ENCODE measurements at places on chromosomes 12 and 14.

GRCh38 chr14:99192028-99192621 lies 79.9 kb downstream of the BCL11B start:
- peak; percentile 43 for DNase-seq

DNA sequence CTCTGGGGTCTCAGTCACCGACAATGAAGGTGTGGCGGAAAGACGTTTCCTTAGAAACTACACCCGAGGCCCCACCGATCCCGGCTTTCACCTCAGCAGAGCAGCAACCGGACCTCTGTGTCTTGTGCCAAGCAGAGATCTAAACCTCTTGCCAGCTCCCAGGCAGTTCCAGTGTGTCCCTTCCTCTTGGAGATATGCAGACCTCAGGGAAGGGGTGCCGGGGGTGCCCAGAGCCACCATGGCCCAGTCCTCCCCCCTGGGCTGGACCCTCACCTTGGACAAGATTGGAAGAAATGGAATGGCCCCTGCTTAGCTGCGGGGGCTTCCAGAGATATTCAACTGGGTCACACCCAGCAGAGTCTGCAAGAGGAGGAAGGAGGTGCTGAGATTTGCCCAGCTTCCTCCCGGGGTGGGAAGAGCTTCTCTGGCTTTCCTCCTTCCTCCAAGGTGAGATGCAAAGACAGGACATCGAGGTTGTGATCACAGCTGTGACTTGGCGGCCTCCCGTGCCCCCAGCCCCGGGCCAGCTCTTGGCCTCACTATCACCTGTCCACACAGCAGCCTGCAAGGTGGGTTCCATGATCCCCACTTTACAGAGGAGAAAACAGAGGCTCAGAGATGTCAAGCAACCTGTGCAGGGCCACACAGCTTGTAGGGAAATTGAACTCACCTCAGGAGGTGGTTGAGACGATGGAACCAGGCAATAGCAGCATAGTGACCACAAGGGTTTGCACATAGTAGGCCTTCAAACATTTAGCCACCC lies 281.7 kb upstream of the RTL1 start:
- DNase-seq: no peak

DNA sequence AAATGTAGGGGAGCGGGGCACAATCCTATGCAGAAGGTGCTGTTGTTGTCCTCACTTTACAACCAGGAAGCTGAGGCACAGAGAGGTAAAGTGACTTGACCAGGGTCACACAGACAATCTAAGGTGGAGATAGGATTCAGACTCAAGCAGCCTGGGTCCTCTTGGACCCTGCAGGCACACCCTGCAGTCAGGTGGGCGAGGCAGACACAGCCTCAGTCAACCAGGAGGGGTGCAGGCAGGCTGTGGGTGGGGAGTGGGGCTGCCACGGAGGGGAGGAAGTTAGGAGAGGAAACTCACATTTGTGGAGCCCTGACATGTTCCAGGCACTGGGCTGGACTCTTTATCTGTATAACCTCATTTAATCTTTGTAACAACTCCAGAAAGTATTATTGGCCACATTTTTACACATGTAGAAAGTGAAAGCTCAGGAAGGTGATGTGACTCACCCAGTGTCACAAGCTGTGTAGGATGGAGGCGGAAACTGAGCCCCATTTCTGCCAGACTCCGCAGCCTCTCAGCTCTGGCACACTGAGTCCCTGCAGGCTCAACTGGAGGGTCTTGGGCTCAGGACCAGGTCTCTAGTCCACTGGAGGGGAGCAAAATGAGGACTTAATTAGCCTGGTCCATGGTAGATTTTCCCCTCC lies 24.9 kb upstream of the CHGA start:
- no peak for DNase-seq

- DNase-seq: no peak
These were observed 62.2 kb downstream of the PTPN11 start for GRCh38 chr12:112480931-112481330.

DNA sequence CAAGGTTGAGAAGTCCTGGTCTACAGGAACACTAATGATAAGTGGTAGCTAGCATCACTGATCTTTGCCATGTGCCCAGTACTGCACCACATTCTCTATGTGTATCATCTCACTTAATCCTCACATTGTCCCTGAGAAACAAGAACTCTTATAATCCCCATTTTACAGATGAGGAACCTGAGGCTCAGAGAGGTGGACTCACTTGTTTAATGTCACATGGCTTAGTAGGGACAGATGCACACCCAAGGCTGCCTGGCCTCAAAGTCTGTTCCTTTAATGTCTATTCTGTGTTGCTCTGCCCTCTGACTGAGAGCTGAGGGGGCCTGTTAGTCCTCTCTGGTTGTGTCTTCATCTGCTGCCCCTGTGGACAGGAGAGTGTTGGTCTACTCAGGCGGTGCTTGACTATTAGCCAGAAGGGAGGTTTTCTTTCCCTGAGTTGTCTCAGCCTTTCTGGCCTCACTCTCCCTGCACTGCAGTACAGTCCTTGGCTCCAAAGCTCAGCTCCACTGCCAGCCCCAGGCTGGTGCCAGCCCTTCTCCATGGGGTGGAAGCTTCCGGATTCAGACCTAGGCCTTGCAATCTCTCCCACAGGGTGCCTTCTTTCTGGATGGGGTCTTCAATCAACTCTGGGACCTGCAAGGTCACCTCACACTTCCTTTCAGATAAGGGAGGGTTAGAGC lies 4.9 kb upstream of the DYNLL1 start:
- no peak for DNase-seq

DNA sequence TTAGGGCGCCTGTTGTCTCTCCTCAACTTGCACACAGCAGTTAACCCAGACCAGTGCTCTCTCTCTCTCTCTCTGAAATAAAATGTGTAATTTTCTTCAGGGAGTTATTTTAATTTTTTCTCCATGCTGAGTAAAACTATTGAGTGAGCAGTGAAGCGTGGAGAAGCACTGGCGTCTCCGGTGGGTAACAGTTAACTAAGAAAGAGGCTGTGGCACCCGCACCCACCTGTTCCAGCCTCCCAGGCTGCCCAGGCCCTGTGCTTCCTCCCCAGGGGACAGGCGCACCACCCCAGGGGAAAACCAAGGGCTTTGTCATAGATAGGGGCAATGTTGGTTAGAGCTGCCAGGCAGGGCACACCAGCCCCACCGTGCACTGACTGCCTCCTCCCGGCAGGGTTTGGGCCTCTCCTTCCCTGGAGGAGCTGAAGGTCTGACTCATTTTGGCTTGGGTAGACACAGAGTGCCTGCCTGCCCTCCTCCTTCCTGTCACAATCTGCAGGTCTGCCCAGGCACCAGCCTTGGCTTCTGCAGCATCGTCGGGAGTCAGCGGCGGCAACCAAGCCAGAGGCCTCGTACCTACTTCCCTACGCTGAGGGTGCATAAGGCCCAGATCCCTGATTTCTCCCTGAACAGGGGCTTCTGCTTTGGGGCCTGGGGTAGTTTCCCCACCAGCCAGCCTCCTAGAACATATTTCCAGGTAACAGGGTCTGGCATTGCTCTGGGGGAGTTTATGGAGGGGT lies 3.9 kb downstream of the HOXC5 start:
- DNase-seq: peak; percentile 27

- DNase-seq: no peak
These were observed 14.7 kb downstream of the SLC2A14 start for GRCh38 chr12:7857971-7858370.

DNA sequence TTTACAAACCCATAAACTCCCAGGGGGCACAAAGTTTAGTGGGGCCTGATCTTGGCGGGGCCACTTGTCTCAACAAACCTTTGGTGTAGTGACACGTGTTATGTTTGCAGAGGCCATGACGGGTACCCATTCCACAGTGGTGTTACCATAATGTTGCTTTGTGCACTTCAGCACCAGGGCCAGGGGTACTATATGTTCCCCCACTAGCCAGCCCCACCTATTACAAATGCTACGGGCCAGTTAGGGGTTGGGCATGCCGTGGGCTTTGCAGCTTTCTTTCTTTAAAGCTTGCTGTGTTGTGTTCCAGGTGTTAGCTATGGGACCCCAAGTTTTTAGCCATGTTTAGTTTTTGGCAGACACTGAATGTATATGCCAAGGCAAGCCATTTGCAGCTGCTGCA lies 30.8 kb upstream of the G2E3 start:
- no peak for DNase-seq

- DNase-seq: no peak
These were observed 189.2 kb upstream of the MGAT4C start for GRCh38 chr12:86445356-86445755.

Measured in NCI-H2107 (cell line).